ENCODE measurements at places on chromosomes 5 and 9. TPM values are rescaled to one million over a fixed set of nuclear protein-coding genes. Genes with fewer than 3 reads are reported as not detected.

DNA sequence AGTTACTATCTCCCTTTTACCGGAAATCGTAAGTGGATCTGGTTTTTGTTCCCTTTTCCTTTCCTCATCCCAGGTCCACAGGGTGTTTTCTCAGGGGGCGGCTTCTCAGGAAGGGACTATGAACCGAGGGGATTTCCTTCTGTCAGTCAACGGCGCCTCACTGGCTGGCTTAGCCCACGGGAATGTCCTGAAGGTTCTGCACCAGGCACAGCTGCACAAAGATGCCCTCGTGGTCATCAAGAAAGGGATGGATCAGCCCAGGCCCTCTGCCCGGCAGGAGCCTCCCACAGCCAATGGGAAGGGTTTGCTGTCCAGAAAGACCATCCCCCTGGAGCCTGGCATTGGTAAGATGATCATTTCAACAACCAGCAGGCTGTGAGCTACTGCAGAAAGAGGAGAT, 75.8 kb downstream of the GOLPH3 start:
- no peak overlapping the region for H3K4me3 ChIP-seq
- H3K4me1 ChIP-seq = peaks cover 28% of the 10 kb centered on the region
- DNase-seq = peak; percentile 44
- H3K27ac ChIP-seq = no peak overlapping the region

DNA sequence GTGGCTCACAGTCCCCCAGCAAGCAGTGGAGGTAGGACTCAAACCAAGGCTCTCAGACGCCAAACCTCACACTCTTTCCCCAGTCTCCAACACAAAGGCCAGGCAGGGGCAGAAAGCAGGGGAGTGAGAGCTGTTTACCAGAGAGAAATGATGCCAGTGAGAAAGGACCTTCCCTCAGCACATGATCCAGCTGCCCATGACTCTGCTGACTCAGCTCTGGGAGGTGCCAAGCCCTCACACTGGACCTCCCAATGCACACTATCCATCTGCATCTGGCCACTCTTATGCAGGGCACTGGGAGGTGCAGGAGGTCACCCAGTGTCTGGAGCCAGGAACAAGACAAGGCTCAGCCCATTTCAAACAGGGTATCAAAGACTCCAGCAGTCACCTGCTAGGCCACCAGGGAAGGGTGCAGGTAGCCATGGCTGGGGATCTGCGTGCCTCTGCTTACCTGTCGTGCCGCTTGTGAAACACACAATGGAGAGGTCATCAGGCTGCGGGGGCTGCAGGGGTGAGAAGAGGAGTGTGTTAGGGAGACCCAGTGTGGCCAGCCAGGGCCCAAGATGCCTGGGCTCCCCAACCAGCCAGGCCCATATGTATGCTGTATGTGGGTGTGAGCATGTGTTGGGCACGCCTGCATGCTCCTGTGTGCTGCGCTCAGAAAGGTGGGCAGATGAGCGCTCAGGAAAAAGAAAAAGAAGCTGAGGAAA, 26.3 kb downstream of the ACSL6 start:
- no peak overlapping the region for H3K27ac ChIP-seq
- H3K4me1 ChIP-seq = peaks cover 4% of the 10 kb centered on the region
- no peak overlapping the region for H3K4me3 ChIP-seq
- no peaks in the 10 kb centered on the region for H3K27me3 ChIP-seq

Gene WDR31
- 1.3 TPM for polyA plus RNA-seq

GRCh38 chr9:3027210-3027609, 183.3 kb upstream of the PUM3 start:
- H3K4me3 ChIP-seq = no peak overlapping the region
- H3K27me3 ChIP-seq = no peaks in the 10 kb centered on the region
- H3K27ac ChIP-seq = no peak overlapping the region
- H3K4me1 ChIP-seq = no peaks in the 10 kb centered on the region
- DNase-seq = no peak

- H3K36me3 ChIP-seq = no peaks in the 10 kb centered on the region
- H3K27ac ChIP-seq = peak within 1 kb of the TSS; percentile 78
- peak within 1 kb of the TSS; percentile 67 for H3K4me3 ChIP-seq
- peaks cover 25% of the 10 kb centered on the region for H3K4me1 ChIP-seq
These were observed at the start of gene MVB12B for GRCh38 chr9:126326228-126327005. Gene MVB12B (plus strand): TSS chr9:126326829. CDS start chr9:126326930, 101 bp downstream.

- H3K4me3 ChIP-seq = no peak overlapping the region
- no peaks in the 10 kb centered on the region for H3K36me3 ChIP-seq
- no peak for DNase-seq
- no peak overlapping the region for H3K27ac ChIP-seq
These were observed 84.2 kb downstream of the TRPM6 start for GRCh38 chr9:74803376-74804017.

GRCh38 chr9:137162505-137163364, 7.1 kb downstream of the LRRC26 start:
- H3K36me3 ChIP-seq = no peaks in the 10 kb centered on the region
- H3K4me1 ChIP-seq = peaks cover 3% of the 10 kb centered on the region
- no peak for DNase-seq
- H3K27ac ChIP-seq = no peak overlapping the region

Data from SK-N-SH (cell line).